ENCODE measurements at places on chromosomes 12 and 14.

- DNase-seq, result peak; percentile 77
Observed at GRCh38 chr12:15599266-15600037, 189.7 kb downstream of the EPS8 start.

GRCh38 chr12:80419644-80420043 lies 24.4 kb upstream of the PTPRQ start:
- DNase-seq, result peak; percentile 47

GRCh38 chr12:106841510-106842302 lies 67.2 kb downstream of the RIC8B start:
- peak; percentile 46 for DNase-seq

- DNase-seq, result peak; percentile 44
Observed at GRCh38 chr12:546920-547845, 87.4 kb downstream of the B4GALNT3 start.
